ENCODE measurements at places on chromosomes 7 and 10.

GRCh38 chr10:93654201-93654600 is 41.9 kb downstream of the PDE6C start:
- DNase-seq = no peak

GRCh38 chr10:93512565-93512964 is 16.2 kb downstream of the CEP55 start:
- DNase-seq = no peak

DNA sequence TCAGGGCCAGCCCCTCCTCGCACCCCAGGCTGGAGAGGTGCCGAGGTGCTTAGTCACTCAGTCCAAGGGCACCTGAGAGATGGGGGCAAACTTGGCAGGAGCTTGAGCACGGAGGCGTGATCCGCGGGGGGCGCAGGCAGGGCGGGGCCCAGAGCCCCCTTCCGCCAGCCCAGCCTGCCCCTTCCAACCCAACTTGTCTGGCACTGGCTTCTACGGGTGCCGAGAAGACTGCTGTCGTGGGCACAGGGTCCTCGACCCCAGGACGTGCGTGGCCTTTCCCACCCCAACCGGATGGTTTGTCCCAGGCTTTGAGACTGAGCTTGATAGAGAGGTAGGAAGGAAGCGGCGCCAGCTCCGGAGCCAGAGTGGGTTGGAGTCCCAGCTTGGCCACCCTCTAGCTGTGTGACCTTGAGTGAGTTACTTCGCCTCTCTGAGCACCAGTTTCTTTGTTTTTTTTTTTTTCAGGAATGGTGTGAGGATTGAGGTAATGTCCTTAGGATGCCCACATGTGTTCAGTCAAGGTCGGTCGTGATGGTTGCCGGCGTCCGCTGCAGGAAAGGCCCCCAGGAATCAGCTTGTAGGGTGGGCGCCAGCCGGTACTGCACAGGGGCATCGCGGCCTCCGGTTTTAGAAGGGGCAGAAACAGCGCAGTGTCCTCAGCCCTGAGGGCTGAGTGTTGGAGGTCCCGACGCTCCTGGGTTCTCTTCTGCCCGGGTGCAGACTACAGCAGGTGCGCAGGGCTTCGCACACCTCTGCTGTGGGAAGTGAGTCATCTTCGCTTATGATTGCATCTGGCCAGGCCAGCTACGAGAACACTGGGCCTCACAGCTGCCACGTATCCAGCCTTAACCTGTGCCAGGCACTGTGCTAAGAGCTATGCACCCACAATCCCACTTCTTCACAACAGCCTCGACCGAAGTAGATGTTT is 28.6 kb upstream of the VAX1 start:
- no peak for DNase-seq

DNA sequence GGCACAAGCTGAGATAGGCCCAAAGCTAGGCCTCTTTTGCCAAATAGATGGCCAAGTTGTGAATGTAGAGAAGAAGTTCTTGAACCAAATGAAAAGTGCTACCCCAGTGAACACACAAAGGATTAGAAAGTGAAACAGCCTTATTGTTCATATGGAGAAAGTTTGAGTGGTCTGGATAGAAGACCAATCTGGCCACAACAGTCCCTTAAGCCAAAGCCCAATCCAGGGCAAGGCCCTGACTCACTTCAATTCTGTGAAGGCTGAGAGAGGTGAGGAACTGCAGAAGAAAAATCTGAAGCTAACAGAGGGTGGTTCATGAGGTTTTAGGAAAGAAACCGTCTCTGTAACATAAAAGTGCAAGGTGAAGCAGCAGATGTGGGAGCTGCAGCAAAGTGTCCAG is 18.7 kb upstream of the ATP6V0A4 start:
- no peak for DNase-seq

- no peak for DNase-seq
These were observed 77.4 kb downstream of the WIPF3 start for GRCh38 chr7:29883462-29884398.

GRCh38 chr10:32371101-32371500 is 24.1 kb upstream of the EPC1 start:
- DNase-seq = no peak

GRCh38 chr10:115525141-115525540 is 432.0 kb downstream of the ATRNL1 start:
- DNase-seq = no peak

DNA sequence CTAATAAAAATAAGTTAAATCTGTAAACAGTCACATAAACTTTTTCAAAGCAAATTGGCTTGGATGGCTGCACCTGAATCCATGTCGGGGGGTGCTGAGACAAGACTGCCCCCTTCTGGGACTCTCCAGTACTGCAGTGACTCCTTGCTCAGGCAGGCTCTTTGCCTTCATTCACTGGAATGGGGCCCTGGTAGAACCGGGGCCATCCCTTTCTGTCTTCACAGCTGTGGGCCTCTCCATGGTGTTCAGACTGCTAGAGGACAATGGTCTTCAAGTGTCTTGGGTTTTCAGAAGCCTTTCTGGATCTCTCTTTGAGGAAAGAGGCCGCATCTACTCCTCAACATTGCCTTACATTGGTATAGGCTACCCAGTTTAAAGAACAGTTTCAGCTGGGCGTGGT is 16.1 kb upstream of the IMPDH1 start:
- peak; percentile 83 for DNase-seq

- no peak for DNase-seq
These were observed 939.2 kb upstream of the CELF2 start for GRCh38 chr10:10078446-10078845.

DNA sequence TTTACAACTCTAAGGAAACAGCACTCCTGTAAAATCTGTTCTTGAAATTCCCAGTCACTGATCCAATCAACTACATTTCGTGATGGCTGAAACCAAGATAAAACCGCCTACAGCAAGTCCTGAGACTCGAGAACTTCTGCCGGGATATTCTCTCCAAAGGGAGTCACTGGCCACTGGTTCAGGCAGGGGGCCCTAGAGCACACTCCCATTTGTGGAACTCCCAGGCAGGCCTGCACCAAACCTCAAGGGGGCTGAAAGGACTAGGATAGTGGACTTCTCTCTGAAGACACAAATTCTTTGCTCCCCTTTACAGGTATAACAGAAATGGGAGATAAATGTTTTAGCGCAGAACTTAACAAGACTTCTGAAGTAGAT is 16.3 kb downstream of the CYTH3 start:
- no peak for DNase-seq

GRCh38 chr10:118543714-118544400 is 51.6 kb downstream of the PRLHR start:
- DNase-seq = peak; percentile 60

- DNase-seq = no peak
These were observed 455.6 kb downstream of the INHBA start for GRCh38 chr7:41247143-41247865.

- no peak for DNase-seq
These were observed 5.7 kb upstream of the ZYX start for GRCh38 chr7:143375298-143376034.

GRCh38 chr7:3520206-3520605 is 219.2 kb downstream of the SDK1 start:
- no peak for DNase-seq

GRCh38 chr10:89236226-89236797 is 15.3 kb downstream of the LIPA start:
- DNase-seq = no peak

DNA sequence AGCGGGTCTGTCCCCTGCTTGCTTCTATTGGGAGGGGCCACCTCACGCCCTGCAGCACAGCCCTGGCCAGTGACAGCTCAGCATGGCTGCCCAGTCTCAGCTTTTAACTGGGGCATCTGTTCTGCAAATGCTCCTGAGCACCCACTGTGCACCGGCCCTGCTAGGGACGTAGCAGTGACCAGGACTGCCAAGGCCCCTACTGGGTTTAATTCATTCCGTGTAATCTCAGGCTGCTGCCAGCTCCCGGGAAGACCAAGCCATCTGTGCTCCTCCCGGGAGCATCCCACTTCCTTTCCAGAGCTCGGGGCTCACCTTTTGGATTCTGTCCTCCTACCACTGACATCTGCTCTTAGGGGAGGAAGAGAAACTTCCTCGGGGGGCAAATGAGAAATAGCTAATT is 85.2 kb downstream of the ADARB2 start:
- DNase-seq = no peak

DNA sequence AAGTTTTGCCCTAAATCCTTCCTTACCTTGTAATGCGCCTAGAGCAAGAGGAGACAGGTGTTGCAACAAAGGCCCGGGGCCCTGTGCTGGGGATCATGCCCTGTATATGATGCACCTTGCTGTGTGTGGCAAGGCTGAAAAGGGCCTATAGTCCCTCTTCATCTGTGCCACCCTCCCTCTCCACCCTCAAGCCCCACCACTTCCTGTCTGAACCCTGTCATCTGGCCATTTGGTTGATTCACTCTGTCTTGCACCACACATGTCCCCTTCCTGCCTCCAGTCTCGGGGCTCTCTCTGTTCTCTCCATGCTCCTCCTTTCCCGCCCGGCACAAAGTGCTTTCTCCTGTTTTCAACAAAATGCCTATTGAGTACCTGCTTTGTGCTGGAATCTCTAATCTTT is 11.5 kb upstream of the MALSU1 start:
- DNase-seq = no peak

DNA sequence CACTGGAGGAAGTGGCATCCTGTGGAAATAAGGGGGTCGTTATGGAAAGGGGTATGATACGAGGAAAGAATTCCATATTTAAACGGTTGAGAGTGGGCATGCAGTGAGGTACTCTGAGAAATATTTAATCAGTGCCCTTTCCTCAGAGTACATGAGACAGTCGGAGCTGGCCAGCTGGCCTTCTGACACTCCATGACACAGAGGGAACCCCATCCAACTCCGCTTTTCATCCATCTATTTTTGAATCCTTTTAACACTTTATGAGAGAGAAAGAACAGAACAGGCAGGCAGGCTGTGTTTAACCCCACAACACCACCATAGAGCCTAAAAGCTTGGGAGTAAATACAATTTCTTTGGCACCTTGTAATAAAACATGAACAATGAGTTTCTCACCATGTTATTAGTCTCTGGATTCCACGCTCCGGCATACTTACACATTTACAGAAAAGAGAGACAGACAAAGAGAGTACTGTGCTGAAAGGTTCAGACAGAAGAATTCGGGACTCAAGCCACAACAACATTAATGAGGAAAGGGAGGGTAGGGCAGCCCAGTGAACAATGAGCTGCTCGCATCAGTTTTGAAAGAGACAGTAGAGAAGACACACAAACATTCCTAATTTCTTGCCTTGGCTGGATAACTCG is 124.2 kb upstream of the PDLIM1 start:
- no peak for DNase-seq

- DNase-seq = no peak
These were observed 69.8 kb downstream of the TCF7L2 start for GRCh38 chr10:113019692-113020474.

DNA sequence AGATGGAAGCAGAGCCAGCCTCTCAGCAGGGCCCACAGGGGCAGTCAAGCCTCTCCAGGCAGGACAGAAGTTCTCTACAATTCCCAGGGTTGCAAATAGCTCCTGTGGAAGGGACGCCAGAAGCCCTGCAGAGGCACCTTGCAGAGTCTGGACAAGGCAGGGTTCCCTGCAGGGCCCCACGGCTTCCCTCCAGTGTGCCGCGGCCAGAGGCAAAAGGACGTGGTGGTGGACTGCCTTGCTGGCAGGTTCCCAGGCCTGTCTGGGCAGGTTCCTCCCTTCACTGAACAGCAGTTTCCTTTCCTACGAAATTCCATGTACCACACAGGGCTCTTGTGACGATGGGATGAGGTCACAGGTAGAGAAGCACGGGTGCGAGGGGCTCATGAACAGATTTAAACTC is 25.1 kb downstream of the UPP1 start:
- DNase-seq = no peak

DNA sequence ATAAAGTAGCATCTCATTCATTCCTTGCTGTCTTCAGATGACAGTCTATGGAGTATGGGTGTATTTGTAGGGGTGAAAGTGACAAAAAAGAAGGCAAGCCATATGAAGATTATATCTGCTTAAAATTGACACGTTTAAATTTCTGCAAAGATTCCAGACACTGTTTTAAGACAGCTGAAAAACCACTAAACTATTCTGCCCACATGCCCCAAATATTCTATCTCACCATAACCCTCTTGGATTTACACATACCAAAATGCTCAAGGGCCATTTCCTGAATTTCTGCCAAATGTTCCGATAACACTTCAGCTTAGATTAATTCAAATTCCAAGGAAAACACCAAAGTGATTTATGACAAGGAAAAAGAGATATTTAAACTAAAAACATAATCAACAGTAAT is 99.9 kb upstream of the IL6 start:
- no peak for DNase-seq

- DNase-seq = no peak
These were observed 4.1 kb downstream of the OTUD1 start for GRCh38 chr10:23442936-23443335.

DNA sequence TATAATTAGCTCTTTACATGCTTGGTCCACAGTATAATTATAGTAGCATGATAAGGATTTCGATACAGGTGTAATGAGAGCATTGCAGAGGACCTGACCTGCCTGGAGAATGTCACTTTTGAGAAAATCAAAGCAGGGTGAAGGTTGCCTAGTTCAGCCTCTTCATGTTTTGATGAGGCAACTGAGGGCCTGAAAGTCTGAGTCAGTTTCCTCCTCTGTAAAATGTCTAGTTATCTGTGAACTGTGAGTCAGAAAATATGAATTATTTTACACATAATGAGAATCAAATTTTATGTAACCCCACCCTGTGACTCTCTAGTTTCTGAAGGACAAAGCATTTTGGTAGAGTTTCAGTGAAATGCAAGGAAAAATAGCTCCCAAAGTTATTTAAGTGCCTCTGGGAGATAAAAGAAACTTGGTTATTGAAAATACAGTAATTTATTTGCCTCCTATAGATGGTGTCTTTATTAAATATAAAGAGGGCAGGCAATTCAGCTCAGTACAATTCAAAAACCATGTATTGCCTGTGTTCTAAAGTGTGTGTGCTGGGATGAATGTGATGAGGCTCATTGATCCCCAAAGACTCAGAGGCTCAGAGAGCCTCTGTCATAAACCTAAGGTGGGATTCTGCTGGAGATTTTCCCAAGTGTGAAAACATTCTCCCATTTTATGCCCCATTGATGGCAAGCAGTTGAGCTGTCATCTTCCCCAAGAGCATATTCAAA is 37.3 kb upstream of the SAMD9L start:
- DNase-seq = no peak

- peak; percentile 66 for DNase-seq
These were observed 36.6 kb downstream of the PRKCQ start for GRCh38 chr10:6543431-6544005.

GRCh38 chr7:66189695-66190503 is 15.2 kb upstream of the TPST1 start:
- DNase-seq = no peak

GRCh38 chr7:26853788-26854393 is 10.5 kb downstream of the SKAP2 start:
- DNase-seq = no peak

- peak; percentile 49 for DNase-seq
These were observed 772 bp downstream of the SGMS1 start for GRCh38 chr10:50622706-50623662.

DNA sequence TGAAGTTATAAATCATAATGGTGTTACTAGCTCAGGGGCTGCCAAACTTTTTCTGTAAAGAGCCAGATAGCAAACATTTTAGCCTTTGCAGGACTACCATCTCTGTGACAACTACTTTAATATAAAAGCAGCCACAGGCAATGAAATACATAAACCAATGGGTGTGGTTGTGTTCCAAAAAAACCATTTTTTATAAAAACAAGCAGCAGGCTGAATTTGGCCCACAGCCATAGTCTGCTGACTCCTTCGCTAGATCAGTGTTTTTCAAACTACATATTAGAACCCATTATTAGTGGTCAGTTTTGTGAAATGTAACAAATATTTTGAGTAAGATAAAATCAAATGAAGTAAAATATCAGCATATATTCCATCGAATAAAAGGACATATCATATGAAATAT is 13.6 kb downstream of the GNG11 start:
- DNase-seq = no peak

- DNase-seq = no peak
These were observed 74.8 kb downstream of the VWA2 start for GRCh38 chr10:114313866-114314265.

GRCh38 chr7:135247746-135248471 is 14.3 kb downstream of the STRA8 start:
- DNase-seq = no peak

Measured in stimulated activated CD4-positive, alpha-beta T cell treated with anti-CD3 and anti-CD28 coated beads, Interleukin-2, amount 100 ng/mL, for 24 hours (primary cell).